ENCODE measurements at places on chromosomes 5 and 9.
A peak's percentile ranks its signal among the peaks of the same experiment; 100 is the strongest.

GRCh38 chr9:23638837-23639426, 187.1 kb downstream of the ELAVL2 start:
- no peak for DNase-seq

GRCh38 chr5:1085391-1085790, 26.5 kb downstream of the SLC12A7 start:
- no peak for DNase-seq

DNA sequence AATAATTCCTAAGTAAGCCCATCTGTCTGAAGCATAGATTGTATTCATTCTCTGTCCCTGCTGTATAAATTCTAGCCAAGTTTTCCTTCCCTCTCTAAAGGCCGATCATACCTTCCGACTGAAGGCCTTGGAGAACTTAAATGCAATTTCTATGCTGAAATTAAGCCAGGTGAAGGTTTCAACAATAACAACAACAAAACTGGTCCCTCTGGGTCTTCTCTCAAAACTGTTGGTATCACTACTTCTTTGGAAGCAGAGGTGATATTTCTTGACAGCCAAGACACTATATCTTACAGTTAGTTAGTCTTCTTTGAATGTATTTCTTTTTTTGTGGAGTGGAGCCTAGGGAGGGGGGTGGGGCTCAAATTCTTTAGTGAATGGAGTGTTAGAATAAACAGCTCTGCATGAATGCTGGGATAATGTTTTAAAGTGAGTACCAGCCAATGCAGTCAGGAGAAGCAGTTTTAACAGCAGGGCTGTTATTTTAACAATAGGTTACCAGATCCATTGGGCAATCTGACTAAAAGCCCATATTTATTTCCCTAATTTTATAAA, 508.9 kb downstream of the EBF1 start:
- DNase-seq: no peak

DNA sequence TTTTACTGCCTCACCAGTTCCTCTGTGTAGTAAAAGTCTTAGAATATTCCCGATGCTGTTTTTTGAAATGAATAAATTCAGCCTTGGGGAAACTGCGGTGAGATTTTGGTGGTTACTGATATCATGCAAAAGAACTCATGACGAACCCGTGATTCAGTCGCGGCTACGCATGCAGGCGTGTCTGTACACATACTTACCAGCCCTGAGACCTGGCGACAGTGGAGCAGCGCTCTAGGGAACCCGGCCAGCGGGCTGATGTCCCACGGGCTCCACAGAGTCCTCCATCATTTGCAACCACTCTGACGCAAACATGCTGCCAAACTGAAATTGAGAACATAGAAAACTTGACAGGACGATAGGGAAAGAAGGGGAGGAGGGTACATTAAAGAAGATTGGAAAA, 315.6 kb upstream of the DAB2 start:
- DNase-seq: no peak

- DNase-seq: peak; percentile 64
Measured at GRCh38 chr5:157463621-157464518, 3.9 kb downstream of the NIPAL4 start.

DNA sequence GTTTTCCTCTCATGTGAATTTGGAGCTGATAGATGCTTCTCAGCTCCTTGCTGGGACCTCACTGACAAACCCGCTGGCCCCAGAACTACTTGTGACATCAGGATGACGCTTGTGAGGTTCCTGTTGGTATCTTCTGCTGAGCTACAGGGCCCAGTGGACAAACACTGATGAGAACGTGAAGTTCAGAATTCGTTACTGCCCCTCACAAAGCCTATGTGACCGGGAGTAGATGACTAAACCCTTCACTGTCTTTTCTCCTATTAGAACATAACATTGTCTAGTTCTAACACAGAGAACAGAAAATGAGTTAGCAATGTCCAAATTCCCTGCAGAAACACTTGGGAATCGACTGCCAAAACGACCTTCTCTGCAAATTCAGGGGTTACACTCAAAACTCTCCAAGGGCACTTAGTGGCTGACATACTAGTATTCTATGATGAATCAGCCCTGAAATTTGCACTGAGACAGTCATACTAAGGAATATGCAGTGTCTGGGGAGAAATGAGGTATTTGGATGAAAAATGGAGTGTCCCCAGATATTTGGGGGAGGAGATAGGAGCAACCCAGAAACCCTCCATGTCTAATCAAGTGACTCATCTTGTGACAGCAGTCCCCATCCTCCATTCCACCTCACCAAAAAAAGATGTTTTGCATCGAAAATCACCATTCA, 143.2 kb upstream of the TRIM32 start:
- no peak for DNase-seq

DNA sequence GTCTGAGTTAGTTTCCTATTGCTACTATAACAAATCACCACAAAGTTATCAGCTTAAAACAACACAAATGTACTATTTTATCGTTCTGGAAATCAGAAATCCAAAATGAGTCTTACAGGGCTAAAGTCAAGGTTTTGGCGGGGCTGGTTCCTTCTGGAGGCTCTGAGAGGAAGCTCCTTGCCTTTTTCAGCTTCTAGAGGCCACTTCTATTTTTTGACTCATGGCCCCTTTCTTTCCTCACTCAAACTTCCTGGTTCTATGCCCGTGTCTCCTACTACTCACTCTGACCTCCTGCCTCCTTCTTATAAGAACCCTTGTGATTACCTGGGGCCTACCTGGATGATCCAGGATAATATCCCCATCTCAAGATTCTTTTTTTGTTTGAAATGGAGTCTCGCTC, 48.2 kb downstream of the GABBR2 start:
- no peak for DNase-seq

- peak; percentile 39 for DNase-seq
Measured at GRCh38 chr9:133990366-133991213, 1.5 kb downstream of the VAV2 start.

- DNase-seq: no peak
Measured at GRCh38 chr9:74497748-74498620, 849 bp downstream of the RORB start.

- no peak for DNase-seq
Measured at GRCh38 chr9:105098370-105098769, 146.1 kb upstream of the SLC44A1 start.

DNA sequence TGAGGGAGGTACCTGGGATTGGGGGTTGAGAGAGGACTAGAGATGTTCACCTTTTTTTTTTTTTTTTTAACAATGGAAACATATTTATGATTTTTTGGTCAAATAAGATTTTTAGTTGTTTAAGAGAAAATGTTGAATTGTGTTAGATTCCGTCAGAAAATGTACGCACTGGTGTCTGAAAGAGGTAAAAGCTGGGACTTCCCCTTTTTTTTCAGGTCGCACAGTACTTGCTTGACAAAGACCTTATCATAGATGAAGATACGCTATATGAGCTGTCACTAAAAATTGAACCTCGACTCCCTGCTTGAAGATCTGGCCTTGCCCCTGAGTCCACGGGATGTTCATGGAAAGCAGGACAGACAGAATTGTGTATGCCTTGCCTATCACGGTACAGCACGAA, 7.7 kb upstream of the CKMT2 start:
- no peak for DNase-seq

DNA sequence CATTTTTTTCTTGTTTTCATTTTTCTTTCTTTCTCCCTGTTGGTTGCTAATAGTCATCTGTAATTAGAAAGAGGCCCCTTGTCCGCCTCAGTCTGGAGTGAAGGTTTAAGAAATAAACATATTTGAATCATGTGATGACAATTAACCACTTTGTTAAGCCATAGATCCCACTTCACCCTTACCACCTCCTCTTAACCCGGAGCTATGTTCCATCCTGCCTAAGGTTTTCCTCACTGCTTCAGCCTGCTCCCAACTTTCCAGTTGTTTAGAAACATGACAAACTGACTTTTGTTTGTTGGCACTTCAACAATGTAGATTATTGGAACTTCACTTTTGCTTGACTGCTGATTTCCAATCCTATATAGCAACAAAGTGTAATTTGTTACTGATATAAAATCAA, 37.4 kb upstream of the SSBP2 start:
- no peak for DNase-seq

GRCh38 chr9:94827584-94828304, 101.2 kb downstream of the AOPEP start:
- DNase-seq: no peak

DNA sequence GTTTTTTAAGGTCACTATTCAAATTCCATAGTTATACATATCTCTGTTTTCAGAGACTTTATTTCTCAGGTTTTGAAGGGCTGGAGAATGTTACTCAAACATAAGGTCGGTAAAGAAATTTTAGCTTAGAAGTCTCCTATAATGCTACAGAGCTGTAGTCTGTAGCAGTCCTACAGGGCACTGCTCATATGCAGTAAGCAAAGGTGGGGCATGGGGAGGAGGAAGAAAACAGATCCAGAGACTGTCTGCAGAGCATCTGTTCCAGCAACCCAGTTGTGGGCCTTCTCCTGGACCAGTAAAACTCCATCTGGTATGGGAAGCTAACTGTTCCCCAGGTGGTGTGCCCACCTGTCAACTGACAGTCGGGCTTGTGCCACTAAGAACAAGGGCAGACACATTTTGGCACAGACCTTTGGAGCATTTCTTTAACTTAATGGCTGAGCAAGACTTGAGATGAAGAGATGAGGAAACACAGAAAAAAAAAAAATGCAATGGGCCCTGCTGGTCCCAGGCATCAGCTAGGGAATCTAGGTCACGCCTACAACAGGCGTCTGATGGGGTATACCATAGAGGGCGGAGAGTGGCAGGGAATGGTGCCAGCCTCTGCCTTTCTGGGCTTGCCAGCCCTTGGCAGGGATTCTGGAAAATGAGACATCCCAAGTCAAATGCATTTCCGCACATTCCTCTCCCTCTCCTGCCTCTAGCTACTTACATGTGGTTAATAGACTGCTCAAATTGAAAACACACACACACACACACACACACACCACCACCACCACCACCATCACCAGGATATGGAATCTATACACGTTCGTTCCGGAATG, 218.9 kb downstream of the ARL15 start:
- no peak for DNase-seq

DNA sequence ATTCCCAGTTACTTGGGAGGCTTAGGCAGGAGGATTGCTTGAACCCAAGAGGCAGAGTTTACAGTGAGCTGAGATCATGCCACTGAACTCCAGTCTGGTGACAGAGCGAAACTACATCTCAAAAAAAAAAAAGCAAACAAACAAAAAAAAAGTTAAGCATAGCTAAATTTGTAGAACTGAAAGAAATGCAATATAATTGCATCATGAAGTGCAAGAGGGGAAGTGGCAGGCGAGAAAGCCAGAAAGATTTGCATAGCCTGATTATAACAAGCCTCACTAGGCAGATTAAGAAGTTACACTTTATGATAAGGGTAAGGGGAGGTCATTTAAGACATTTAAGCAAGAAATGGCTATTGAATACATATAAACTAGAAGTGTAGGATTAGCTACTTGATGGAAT, 187.1 kb downstream of the EDIL3 start:
- DNase-seq: no peak

GRCh38 chr5:179404321-179405053, 59.2 kb upstream of the ADAMTS2 start:
- DNase-seq: no peak

DNA sequence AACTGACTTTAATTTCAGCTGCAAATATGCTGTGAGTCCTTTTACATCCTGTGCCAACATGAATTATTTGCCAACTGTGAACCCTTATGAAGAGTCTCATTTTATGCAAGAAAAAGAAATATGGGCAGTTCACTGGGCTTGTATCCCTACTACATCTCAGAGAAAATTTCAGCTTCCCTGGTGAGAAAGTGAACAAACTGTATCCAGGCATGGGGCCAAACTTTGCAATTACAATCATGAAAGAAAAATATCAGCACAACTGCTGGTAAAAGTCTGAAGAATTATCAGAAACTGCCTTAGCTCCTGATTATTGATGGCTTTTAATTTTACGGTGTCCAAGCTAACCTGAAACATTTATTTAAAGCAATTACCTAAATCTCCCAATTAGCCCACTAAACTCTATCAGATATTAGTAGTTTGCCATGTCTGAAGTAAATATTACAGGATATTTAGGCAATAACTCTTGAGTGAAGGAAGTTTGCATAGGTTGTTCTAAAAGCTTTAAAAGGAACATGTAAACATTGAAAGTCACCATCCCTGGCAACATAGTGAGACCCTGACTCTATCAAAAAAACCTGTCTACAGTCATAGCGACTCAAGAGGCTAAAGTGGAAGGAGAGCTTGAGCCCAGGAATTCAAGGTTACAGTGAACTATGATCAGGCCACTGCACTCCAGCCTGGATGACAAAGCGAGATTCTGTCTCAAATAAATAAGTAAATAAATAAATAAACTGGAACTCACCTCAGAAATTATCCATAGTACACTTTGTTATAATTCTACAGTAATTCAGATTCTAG, 83.9 kb upstream of the HCN1 start:
- DNase-seq: no peak

DNA sequence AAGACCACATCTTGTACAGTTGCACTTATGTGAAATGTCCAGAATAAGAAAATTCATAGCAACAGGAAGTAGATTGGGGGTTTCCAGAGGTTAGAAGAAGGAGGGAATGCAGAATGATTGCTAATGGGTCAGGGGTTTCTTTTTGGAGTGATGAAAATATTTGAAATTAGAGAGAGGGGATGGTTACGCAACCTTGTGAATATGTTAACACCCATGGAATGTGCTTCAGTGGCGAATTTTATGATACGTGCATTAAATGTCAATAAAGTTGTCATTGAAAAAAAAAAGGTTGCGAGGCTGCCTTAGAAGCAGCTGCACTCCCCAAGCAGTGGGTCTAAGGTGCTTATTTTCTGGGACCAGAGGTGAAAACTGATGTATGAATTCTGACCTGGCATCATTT, 64.4 kb upstream of the SUB1 start:
- no peak for DNase-seq

DNA sequence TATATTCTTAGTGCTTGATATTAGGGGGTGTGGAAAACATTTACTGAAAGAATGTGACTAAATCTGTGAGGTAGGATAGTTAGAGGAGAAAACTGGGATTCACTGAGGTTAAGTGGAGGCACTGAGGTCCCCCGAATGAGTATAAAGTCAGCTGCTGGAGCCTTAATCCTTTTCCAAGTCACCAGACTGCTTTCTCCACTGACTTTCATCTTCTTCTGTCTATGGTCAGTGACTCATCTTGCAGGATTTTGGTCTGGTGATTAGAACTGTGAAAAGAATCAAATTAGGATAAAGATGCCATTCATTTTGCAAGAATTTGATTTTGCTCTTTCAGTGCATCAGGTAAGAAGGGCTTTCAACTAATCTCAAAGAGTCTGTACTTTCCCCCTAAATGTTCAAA, 89.3 kb upstream of the ALDH1A1 start:
- DNase-seq: no peak

GRCh38 chr9:95422650-95423049, 94.1 kb downstream of the PTCH1 start:
- no peak for DNase-seq

- no peak for DNase-seq
Measured at GRCh38 chr5:3597167-3598007, 1.8 kb downstream of the IRX1 start.

- DNase-seq: no peak
Measured at GRCh38 chr5:1231354-1231905, 6.2 kb downstream of the SLC6A18 start.

- DNase-seq: no peak
Measured at GRCh38 chr5:124342027-124342471, 404.4 kb downstream of the ZNF608 start.
